ENCODE measurements at places on chromosomes 1 and 21.

DNA sequence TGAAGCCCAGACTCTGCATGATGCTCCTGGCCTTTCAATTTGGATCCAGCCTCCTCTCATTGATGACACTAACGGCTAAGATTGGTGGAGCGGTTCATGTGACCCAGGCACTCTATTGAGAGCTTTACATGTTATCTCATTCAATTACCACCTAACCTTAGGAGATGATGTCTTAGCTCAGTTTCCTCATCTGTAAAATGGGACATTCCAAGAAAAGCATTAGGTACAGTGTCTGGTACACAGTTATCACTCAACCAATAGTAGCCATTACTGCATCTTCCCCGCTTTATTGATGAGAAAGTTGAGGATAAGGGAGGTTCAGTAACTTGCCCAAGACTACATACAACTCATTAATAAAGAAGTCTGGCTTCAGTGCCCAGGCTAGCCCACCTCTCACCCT is 17.0 kb downstream of the HEYL start:
- DNase-seq = no peak

DNA sequence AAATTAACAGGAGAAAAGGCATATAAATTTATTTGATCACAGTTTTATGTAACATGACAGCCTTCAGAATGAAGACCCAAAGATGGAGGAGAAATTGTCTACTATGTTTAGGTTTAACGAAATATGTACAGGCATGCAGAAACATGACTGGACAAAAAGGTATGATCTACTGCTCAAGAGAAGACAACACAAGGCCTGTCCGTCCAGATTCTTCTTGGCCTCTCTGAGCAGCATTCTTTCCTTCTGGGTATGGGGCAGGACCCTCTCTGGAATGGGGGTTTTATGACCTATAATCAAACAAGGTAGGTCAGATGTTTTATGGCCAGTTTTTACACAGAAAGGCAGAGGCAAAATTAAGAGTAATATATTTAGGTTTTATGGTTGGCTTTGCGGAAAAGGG is 13.5 kb upstream of the SYNJ1 start:
- no peak for DNase-seq

- DNase-seq = no peak
These were observed 33.4 kb downstream of the EXO1 start for GRCh38 chr1:241881440-241881839.

DNA sequence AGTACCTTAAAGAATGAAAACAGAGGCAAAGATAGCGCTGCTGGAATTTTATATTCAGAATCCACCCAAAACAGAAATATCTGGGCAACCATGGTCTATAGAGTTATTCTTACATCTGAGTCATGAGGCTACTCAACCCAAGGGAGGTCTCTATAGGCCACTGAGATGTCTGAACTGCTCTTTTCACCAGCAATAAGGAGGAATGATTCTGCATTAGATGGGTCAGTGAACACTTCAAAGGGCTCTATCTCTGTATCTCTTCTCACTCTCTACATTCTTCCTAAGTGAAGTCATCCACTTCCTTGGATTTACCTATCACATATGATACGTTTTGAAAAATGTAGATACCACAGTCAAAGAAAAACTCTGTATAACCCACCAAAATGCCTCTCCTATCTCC is 90.2 kb upstream of the NGF start:
- no peak for DNase-seq

DNA sequence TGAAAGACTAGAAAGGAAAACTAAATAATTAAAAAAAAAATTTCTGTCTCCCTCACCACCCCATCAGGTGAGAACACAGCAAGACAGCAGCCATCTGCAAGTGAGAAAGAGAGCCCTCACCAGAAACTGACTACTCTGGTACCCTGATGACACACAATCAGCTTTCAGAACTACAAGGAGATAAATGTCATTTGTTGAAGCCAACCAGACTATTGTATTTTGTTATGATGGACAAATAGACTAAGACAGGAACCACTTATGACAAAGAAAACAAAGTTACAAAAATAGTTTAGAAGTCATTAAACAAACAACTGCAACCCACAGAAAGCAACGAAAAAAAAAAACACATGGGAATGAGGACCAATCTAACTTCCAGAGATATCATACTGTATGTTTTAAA is 98.3 kb downstream of the FAF1 start:
- no peak for DNase-seq

- no peak for DNase-seq
These were observed 956 bp downstream of the ATP1A2 start for GRCh38 chr1:160116283-160117147.

DNA sequence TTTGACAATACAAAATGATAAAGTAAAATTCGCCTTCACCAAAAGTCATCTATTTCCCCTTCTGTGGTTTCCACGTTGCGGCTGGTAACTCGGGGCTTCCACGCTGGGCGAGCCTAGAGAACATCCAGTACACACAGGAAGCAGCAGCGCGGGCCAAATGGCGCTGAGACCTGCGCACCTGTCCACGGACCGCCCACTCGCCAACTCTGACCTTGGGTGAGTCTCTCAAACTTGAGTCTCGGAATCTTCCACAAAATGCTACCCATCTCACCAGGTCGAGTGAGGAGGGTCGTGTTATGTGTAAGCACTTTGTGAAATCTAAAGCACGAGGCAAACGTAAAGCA is 820 bp upstream of the TTF2 start:
- DNase-seq = no peak

- DNase-seq = no peak
These were observed 145.3 kb upstream of the COL6A1 start for GRCh38 chr21:45836268-45836655.
